ENCODE measurements at places on chromosomes 1 and 21.

- DNase-seq, result no peak
Observed at GRCh38 chr1:58017641-58018040, 528.9 kb downstream of the OMA1 start.

GRCh38 chr1:2411801-2412394, 466 bp downstream of the PEX10 start:
- DNase-seq, result no peak

DNA sequence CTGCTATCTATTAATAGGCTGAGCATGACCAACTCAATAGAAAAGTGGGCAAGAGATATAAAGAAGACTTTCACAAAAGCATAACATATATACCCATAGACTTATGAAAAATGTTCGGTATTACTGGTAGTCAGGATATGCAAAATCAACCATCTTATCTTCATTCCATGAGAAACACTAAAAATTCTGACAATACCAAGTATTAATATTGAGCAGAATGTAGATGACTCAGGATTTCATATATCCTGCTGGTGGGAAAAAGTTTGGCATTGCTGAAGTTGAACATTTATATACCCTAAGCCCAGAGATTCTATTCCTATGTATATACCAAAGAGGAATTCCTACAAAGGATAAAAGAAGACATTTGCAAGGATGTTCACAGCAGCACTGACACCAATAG, 138.3 kb downstream of the CLEC20A start:
- DNase-seq, result no peak

- no peak for DNase-seq
Observed at GRCh38 chr1:163187849-163188248, 14.9 kb downstream of the RGS5 start.

DNA sequence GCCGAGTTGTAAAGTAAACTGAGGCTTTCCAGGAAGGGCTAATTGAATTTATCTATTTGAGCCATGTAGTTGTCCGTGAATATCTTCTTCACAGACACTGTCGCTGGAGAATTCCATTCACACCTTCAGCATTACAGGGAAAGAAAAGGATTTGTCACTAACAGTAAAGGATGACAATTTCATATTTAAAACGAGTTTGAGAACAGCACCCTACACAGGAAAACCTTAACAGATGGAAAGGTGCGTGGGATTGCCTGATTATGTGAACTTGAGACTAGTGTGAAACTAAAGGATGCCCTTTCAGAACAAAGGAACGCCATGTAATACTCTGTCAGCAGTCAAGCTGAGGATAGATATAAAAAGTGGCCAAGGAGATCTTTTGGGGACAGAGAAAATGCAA, 492.5 kb upstream of the ADGRL2 start:
- DNase-seq, result no peak

- DNase-seq, result no peak
Observed at GRCh38 chr1:93177991-93178390, 2.2 kb downstream of the TMED5 start.

DNA sequence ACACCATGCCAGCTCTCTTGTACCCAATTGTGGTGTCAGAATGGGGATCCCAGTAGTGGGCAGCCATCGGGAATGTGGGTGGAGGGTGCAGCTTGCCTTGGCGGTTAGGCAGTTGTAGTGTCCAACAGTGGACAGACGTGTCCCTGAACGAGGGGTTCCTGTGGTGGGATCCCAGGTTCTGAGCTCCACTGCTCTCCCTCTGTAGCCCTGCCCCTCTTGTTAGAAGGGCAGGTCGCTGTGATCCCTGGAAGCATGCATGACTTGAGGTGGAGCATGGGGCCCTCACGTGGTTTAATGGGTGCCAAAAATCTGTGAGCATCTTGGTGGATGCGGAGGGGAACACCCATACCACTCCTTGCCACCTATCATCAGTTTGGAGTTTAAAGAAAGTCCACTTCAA, 4.3 kb downstream of the GALNT2 start:
- DNase-seq, result no peak
